ENCODE measurements at places on chromosomes 6 and 20.

DNA sequence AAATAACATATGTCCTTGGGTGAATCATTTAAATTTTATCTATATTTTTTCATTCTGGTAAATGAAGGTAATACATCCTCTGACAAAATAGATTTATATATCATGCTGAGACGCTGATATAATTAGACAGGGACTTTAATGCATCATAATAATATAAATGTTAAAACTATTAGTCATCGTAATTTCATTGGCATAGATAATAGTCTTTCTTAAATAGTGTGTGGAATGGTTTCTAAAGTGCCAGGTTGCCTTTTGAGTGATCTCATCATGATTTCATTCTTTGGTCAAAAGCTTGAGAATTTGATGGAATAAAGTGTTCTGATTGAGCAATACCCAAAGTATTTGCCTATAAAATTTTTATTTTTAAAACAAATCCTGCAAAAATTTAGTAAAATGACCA, 43.2 kb upstream of the BMP5 start:
- no peak for DNase-seq

GRCh38 chr6:65760285-65760684, 53.3 kb upstream of the EYS start:
- DNase-seq: no peak

GRCh38 chr20:62142252-62143080, 728 bp downstream of the PSMA7 start:
- DNase-seq: no peak

DNA sequence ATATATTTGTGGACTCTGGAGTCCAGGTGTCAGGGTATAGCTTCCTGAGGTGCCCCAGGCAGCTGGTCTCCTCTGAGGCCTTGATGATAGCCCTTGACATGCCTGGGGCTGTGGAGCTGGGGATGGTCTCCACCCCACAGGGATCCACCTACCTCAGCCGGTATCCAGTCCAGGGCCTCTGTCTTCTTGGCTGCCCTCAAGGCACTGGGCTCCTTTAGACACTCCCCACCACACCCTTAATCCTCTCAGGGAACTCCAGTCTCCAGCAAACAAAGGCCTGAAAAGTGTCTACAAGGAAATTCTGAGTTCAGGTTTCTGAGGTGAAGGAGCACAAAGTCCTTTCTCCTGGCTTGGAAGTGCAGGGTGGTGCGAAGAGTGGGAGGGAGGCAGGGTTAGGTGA, 44.6 kb upstream of the DDR1 start:
- no peak for DNase-seq

DNA sequence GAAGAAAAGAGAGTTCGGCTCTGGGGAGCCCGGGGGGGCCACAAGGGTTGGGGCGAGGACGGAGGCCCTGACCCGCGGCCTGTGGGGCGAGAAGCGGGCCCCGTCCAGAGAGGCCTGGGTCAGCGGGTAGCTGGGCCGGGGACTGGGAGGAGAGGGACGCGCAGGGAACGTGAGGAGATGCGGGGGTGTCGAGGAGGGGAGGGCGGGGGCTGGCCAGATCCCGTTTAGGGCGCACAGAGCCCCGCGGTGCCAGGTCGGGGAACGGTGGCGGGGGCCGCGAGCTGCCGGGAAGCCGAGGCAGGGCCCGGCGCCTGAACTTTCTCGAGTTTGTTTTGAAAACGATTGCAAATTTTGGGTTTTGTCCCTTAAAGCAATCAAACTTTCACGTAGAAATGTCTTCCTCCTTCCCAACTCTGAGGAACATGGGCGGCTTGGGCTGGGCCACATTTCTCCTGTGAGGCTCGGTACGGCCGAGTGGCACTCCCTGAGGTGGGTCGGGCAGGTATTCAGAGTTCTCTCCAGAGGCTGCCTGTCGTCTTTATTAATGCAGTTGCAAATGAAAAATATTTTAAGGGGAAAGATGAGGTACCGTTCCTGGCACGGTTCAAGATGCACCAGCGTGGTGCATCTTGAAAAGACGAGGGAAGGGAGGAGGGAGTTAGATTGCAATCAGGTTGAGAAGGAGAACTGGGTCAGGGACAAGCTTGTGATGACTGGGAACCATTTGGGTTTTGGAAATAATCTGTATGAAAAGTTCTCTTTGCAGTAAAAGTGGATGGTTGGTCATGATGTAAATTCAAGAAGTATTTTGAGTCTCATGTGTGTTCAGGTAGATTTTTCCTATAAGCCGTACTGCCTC, 972 bp downstream of the RNF8 start:
- peak; percentile 6 for DNase-seq

DNA sequence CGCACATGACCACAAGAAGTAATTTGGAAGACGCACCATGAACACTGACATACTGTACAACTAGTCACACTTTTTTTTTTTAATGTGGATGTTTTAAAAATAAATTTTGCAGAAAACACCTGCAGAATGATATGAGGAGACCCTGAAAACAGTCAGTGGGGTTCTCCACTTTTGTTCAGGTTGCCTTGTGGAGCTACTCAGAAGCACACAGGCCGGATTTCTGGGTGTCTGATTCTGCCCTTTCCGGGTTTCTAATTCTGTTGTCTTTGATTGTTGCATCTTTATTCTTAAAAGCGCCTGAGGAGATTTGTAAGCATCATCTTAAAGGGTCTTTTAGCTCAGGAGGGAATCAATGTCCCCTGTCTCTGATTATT, 74.5 kb downstream of the SSR1 start:
- no peak for DNase-seq

DNA sequence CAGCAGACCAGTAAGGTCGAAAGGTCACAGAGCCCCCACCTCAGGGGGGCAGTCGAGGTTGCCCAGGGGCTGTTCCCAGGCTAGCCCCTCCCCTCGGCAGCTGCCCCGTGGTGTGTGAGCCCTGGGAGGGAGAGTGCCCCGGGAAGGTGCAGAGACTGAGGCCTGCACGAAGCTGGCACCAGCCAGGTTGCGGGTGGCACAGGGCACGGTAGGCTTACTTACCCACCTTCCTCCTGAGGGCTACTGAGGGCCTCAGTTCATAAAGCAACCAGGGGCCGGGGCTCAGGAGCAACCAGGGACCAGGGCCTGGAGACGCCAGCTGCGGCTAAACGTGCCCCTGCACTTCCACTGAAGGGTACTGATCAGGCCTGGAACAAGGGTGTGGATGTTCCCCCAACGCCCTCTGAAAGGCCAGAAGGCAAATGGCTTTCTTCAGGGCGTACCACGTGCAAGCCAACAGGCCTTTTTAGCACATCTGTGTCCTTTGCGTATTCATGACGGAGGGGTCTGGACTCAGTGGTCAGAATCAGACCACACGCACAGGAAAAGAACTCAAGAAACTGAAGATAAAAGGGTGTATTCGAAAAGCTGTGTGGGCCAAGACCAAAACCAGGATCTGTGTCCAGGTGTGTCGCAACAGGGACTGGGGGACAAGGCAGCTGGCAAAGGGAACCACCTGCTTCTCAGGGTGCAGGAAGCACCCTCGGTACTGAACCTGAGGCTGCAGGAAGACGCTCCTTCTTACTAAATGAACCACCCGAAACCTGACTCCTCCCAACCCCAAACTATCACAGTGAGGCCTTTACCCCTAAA, 24.5 kb upstream of the TCFL5 start:
- DNase-seq: no peak

GRCh38 chr6:8064638-8065518, 689 bp upstream of the BLOC1S5 start:
- no peak for DNase-seq

DNA sequence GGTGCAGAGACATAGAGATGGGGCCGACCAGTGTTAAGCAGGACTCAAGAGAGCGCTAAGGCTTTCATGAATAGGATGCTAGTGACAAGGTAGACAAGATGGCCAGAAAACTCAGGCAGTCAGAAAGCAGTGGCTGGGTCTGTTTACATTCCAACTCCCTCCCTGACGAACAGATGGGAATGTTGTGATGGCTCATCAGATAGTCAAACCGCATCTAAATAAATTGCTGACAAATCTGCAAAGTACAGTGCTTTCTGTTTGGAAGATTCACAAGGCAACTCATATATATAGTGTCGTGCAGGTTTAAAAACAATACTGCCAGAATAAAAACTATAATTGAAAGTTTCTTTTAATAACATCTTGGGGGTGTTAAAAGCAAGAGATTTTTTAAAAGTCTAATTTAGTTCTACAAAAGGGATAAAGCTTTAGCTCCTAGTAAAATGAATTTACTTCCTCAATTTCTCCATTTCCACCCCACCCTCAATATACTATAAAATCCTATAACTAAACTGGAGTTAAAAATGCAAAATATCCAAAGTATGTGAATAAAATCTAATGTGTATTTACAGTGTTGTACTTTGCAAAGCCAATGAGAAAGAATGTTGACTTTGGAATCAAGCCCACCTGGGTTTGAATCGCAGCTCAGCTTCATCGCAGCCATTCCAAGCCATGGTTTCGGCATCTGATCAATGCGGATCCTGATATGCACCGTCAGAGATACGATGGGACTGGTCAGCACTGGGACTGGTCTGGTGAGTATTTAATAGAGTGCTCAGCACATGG, 247.3 kb upstream of the PDE10A start:
- no peak for DNase-seq
